ENCODE measurements at places on chromosomes 12 and 14.

GRCh38 chr14:104676130-104676693 is 13.2 kb upstream of the INF2 start:
- DNase-seq = no peak

- no peak for DNase-seq
These were observed 78.2 kb downstream of the PHLDA1 start for GRCh38 chr12:75953312-75953906.

DNA sequence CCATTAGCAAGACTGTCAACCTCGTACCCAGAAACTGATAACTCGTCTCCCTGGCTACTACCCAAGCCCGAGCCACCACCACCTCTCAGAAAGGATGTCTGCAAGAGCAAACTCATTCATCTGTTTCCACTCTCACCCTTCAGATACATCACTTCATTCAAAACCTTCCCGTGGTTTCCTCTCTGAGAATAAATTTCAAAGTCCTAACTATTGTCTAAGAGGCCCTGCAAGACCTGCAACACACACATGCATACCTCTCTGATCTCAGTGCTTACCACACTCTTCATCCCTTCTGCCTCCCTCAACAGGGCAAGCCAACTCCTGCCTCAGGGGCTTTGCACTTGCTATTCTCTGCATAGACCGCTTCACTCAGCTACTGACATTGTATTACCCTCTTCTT is 40.6 kb downstream of the PPP1R13B start:
- no peak for DNase-seq

- DNase-seq = no peak
These were observed 15.0 kb upstream of the FAM181A start for GRCh38 chr14:93911975-93912615.

DNA sequence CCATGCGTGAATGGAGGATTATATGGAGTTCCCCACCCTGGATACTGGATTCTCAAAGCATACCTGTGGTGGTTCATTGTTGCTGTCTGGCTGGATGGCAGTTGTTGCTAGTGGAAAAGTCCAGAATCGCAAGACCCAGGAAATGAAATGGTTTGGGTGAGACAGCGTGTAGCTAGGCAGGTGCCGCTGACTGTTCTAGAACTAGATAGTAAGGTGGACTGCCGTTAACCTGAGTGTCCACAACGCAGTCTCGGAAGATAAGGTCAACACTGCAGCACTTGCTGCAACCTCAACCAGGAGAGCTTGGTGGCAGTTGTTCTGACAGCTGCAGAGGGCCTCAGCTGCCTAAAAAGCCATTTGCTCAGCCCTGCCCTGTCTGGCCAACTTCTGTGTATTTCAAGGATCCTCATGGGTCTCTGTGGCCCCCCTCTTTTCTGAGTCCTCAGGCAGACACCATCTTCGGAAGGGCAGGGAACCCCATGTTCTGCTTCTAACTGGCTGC is 15.5 kb upstream of the IRF2BPL start:
- no peak for DNase-seq

DNA sequence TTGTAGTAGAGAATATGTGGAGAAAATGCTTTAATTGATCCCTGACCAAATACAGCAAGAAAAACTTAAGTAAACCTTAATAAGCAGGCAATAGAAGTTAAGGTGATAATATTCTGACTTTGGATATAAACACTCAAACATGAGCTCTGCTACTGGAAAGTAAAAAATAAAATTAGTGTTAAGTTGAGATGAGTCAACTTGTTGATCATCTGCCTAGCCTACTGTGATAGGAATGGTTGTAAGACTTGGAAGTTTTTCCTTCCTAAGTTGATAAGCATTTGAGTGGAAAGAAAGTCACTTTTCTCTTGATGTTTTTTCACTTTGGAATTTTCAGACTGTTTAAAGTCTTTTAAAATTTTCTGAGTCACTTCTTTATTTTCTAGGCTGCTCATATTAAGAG is 26.0 kb downstream of the ADIPOR2 start:
- DNase-seq = no peak

DNA sequence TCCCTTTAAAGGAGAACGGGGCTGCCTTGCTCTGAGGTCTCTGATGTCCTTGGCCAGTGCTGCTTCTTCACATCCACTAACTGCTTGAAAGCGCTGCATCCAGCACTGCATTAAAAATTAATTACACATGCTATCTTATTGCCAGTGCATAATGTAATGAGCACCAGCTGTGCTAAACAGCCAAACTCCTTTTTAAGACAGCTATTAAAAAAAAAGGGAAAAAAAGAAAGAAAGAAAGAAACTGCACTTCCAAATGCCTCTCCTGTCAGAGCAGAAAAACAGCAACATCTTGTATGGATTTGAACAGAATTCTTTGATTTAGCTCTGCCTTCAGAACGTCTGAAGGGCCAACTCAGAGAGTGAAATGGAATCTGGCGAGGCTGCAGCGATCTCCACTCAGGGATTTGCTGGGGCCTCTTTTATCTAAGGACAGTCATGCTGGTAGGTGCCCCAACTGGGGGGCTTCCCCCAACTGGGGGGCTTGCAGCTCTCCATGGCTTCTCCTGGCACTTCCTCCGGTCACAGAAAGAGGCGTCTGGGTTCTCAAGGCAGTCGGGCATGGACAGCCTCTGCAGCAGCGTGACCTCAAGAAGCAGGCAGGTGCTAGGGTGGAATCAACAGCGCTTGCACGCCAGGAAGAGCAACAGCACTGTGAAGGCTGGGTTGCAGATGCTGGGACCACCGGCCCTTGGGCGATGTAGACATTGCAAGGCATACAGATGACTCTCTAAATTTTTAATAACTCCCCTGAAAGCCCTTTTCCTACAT is 46.4 kb downstream of the BCL11B start:
- DNase-seq = no peak

DNA sequence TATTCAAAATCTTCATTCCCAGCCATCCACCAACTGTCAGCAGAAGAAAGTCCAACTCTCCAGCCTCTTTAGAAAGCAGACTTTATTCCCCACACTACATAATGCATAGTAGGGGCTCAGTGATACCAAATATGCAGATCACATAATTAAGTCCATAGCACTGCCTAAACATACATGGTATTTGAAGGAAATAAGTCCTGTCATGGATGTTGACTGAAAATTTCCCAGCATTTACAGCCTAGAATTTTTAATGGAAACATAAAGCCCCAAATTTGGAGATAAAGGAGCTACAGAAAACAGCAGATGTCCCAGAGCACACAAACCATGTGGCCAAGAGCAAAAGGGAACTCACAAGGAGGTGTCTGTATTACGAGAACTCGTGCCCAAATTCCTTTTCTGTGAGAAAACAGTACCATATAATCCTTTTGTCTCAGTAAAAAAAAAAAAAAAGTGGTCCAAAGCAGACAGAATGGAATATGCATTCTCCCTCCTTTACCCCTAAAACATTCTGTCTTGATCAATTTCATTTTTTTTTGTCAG is 920.5 kb downstream of the NRXN3 start:
- DNase-seq = no peak

DNA sequence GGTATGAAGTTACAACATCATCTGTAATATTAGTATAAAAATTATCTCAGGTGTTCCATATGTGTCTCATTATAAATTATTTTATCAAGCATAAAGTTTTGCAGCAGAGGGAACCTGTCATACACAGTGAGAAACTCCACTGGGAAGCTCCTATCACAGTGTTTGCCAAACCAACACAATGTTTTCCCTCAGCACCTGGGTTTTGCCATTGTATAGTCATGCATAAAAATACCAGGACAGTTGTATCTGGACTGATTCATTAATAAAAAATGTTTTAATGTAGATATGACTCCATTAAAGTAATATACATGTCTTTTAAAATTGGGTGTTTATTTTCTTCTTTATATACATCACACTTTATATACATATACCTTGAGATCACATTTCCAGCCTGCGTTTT is 56.6 kb downstream of the METTL25 start:
- DNase-seq = no peak

GRCh38 chr12:27779416-27779919 is 565 bp upstream of the KLHL42 start:
- DNase-seq = peak; percentile 32

DNA sequence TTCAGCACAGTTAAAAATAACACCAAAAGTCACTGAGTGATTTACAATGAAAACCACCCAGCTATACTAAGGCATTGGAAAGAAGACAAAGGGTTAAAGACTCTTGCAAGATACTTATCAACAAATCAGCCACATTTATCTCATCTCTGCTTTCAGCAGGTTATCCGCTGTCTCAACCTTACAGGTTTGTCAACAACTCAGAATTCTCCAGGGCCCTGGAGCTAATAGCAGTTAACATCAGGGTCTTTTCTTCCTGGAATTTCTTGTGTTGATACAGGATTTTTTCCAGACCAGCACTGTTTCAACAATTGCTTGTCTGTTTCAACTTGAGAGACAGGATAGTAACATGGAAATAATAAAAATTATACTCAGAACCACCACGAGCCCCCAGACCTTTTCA is 3.5 kb downstream of the PKP2 start:
- DNase-seq = no peak

DNA sequence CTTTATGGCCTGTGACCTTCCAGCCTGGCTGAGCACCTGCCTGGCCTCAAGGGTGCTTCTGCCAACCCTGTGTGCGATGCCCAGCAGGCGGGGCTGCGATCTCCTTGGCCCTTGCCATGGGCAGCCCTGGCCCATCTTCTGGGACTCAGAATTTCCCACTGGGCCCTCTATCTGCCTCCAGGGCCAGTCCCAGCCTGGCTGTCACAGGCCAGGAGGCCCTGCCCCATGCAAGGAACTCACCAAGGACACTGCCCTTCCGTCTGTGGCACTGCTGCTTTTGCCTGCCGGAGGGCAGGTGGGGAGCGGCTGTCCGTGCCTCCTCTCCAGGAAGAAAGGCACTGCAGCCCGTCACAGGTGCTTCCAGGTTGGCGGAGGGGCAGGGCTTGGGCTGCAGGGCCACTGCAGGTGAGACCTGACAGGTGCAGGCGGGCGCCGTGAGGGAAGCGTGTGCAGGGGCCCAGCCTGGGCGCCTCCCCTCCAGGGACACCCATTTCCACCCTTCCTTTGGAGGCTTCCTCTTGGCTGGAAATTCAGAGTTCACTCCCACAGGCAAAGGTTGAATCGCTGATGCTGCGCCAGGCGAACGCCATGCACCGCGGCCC is 177.8 kb downstream of the KIF26A start:
- no peak for DNase-seq

DNA sequence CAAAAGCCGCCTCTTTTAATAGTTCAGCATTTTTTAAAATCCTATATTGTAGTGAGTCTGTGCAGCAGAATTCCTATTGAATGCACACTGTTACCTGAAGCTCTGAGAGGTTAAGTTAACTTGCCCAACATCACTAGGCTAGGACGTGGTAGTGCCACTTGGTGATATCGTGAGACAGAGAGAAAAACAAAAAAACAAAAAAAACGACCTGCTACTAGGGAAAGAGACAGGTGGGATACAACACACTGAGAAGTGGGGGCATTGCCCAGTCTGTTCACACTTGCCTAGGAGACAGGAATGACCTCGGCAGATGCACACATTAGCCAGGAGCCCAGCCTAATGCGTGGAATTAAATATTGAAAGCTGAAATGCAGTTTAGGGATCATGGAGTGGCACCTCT is 129.7 kb upstream of the CCND2 start:
- no peak for DNase-seq

- no peak for DNase-seq
These were observed 534 bp downstream of the PPP2R3C start for GRCh38 chr14:35121026-35121886.

DNA sequence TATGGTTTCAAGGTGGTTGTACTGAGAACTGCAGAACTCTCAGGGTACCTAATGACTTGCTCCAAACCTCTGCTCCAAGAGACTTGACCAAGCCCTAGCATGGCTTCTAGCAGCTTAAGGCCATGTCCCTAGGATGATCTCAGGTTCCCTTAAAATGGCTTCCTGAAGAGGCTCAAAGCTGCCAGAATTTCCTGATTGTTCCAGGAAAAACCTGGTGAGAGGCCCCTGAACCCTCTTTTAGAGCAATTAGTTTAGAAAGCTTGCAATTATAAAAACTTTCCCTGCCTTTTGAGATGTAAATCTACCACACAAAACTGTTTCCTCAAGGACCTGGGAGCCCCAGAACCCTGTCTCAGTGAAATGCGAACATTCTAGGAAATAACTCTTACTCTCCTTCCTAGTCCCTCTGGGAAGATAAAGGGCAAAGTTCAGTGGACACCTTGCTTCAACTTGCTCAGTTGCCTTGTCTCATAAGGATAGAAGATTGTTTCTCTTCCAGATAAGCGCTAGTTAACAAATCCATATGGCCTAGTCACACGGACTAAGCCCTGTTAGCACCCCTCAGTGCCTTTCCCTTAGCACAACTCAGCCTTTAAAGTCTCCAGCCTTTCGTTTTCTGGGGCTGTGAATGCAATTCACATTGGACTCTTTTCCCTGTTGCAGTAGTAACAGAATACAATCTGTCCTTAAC is 2.5 kb downstream of the CMAS start:
- no peak for DNase-seq

- DNase-seq = no peak
These were observed 89.0 kb downstream of the SCARB1 start for GRCh38 chr12:124774462-124775167.

- no peak for DNase-seq
These were observed 169.1 kb upstream of the TBX3 start for GRCh38 chr12:114852976-114853529.

GRCh38 chr12:102022286-102022685 is 39.5 kb downstream of the WASHC3 start:
- DNase-seq = no peak

DNA sequence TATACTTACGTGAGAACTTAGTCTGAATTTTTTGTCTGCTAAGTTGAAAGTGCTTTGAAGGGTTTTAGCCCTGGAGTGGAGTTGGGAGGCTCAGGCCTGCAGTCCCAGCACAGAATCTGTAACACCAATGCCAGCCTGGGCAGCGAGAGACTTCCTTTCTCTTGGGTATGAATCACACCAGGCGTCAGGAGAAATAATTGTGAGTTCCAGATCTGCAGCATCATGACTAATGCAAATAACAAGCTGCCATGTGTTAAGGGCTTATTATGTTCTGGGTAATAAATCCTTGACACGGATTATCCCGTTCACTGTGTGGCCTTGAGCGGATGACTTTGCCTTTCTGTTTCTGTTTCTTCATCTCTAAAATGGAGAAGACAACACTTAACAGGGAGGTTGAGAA is 70.6 kb downstream of the B4GALNT3 start:
- DNase-seq = no peak

- DNase-seq = no peak
These were observed 519.1 kb upstream of the FOXG1 start for GRCh38 chr14:28247491-28247890.

- DNase-seq = no peak
These were observed 962.8 kb downstream of the GALC start for GRCh38 chr14:87030197-87030596.

GRCh38 chr12:3574986-3575385 is 84.0 kb downstream of the PRMT8 start:
- DNase-seq = no peak

GRCh38 chr14:30813216-30813615 is 61.1 kb upstream of the COCH start:
- no peak for DNase-seq

- no peak for DNase-seq
These were observed 64.9 kb downstream of the MIPOL1 start for GRCh38 chr14:37262649-37263048.
